Lung (tissue), 17 donors: ENCODE measurements at places on chromosomes 3 and 15.
A peak's percentile ranks its signal among the peaks of the same experiment; 100 is the strongest.

- no peak for DNase-seq
Observed at GRCh38 chr3:24390169-24391130, 104.2 kb downstream of the THRB start.

- DNase-seq: peak; percentile 16
Observed at GRCh38 chr3:10516544-10517452, 11.4 kb upstream of the ATP2B2 start.

DNA sequence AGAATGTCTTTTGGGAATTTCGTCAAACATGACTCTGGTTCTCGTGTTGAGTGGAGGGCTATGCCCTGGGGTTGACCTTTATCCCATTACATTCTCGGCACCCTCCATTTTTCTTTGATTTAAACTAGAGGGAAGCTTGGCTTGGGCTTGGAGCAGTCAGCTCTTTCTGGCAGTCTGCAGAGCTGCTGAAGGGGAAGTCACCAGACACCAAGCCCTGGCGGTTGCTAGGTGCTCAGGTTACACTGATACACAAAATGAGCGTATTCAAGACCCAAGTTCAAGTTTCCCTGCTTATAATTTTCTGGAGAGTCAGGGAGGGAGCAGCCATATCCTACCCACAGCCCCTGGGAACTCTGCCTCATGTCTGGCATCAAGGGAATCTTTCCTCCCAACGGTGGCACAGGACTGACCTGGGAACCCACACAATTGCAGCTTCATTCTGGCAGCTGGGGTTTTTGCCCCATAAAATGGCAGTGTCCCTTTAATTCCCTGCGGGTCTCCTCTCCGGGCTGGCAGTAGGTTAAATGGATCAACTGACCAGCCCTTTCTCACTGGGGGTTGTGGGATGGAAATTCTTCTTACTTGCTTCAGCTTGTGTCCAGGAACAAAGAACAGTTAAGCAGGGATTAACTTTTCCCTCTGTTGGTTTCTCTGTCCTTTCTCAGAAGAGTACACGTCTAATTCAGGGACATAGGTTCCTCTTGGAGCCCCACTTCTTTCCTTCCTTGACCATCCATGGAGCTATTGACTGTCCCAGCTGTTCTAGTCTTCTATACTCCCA lies 110.0 kb upstream of the DLG1 start:
- DNase-seq: no peak

- DNase-seq: no peak
Observed at GRCh38 chr15:82698711-82699345, 10.8 kb downstream of the AP3B2 start.

DNA sequence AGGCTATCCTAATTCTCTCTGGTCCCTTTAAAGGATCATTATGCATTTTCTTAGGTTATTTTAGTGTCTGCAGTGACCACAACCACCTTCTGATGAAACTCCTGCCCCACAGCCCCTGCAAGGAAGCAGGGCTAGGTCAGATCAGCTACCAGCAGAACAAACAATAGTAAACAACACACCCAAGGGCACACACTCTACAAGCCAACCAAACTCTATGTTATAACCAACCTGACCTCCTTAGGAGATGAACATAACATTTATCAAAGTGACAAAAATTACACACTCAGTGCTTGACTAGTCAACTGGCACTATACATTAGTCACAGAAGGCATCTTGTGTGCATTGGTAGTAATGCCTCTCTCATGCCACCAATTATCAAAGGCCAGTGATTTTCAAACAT lies 17.3 kb downstream of the DENND6A start:
- no peak for DNase-seq

GRCh38 chr3:188507244-188507720 lies 353.3 kb downstream of the LPP start:
- DNase-seq: peak; percentile 56

- DNase-seq: no peak
Observed at GRCh38 chr15:22224241-22224671, 143.9 kb downstream of the OR4M2 start.

- DNase-seq: peak; percentile 55
Observed at GRCh38 chr3:71924721-71925120, 139.8 kb upstream of the PROK2 start.

- peak; percentile 46 for DNase-seq
Observed at GRCh38 chr3:23612296-23612891, 193.4 kb upstream of the UBE2E1 start.

GRCh38 chr15:81889485-81889881 lies 156.3 kb downstream of the MEX3B start:
- no peak for DNase-seq

DNA sequence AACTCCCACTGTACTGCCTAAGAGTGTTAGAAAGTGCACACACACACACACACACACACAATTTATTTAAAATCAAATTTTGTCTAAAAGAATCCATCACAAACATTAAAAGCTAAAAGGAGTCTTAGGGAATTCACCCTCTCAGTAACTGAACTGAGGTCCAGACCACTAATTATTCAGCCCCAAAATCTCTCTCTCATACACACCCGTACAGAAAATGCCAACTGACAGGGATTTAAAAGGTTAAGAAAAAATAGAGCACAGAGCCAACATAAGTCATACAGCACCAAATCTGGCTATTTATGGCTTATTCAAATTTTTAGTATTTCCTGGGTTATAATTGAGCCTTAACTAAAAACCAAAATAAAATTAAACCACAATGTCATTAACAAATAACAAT lies 20.7 kb downstream of the GBE1 start:
- DNase-seq: no peak
